ENCODE measurements at places on chromosomes 6 and 20.

GRCh38 chr20:42483730-42484303, 705.9 kb downstream of the PTPRT start:
- DNase-seq, result peak; percentile 2

- no peak for DNase-seq
Measured at GRCh38 chr6:40336940-40337760, 250.0 kb downstream of the LRFN2 start.

DNA sequence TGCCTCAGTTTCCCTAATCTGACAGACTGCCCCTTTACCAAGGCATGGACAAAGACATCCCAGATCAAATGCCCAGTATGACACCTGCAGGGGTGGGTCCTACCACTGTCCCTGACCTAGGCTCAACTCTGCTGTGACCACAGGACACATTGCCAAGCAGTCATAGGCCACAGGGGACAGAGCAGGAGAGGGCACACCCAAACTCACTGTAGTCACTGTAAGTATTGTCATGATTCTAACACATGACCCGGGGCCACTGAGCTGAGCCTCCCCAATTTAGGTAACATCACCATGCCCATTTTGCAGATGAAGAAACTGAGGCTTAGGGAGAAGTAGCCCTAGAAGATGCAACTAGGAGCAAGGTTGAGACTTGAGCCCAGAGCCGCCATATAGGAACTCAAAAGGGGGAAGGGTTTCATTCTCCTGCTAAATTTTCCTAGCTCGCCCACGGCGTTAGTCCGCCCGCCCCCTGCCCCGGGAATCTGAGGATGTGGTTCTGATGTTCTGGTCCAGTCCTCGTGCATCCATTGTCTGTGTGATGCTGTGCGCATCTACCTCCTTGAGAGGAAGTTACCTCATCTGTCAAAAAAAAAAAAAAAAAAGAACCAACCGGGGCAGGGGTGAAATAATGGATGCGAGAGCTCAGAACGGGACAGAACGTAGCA, 44.8 kb downstream of the PMEPA1 start:
- DNase-seq, result no peak

GRCh38 chr6:33822575-33823395, 19.0 kb upstream of the MLN start:
- DNase-seq, result no peak

Measured in stimulated activated CD8-positive, alpha-beta memory T cell treated with anti-CD3 and anti-CD28 coated beads, Interleukin-7, amount 100 ng/mL, for 48 hours (primary cell).